Activated naive CD4-positive, alpha-beta T cell treated with anti-CD3 and anti-CD28 coated beads, Interleukin-2, amount 50 U/mL, for 16 hours (primary cell): ENCODE measurements at places on chromosomes 5 and 9.

DNA sequence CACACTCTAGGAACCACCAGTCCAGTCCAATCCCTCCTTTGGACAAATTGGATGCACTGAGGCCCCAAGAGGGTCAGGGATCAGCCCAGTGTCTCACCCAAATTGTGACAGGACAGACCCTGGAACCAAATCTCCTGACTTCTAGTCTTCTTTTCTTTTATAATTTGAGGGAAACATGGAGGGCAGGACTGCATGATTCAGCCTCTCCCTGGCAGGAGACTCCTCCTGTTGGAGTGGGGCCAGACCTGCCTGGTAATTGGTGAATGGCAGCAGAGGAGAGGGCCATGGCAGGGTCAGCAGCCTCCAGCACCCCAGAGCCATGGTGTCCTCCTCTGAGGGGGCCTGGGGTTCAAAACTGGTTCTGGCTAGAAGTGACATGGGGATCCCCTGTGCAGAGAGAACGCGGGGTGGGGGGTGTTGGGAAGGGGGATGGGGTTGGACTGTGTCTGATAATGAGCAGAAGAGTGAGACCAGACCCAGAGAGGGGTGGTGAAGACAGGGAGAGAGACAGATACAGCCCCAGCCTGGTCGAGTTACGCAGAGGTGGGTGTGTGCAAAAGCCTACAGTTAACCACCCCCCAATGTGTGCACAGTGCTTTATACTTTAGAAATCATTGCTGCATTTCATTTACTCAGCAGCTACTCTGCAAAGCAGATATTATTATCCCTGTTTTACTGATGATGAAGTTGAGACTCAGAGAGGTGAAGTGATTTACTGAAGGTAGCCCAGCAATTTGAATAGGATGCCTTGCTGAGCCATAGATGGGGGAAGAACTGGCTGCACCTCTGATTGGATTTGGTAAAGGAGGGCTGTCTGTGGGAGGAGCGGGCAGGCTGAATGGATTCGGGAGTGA, 3.8 kb upstream of the SYNPO start:
- DNase-seq = no peak

DNA sequence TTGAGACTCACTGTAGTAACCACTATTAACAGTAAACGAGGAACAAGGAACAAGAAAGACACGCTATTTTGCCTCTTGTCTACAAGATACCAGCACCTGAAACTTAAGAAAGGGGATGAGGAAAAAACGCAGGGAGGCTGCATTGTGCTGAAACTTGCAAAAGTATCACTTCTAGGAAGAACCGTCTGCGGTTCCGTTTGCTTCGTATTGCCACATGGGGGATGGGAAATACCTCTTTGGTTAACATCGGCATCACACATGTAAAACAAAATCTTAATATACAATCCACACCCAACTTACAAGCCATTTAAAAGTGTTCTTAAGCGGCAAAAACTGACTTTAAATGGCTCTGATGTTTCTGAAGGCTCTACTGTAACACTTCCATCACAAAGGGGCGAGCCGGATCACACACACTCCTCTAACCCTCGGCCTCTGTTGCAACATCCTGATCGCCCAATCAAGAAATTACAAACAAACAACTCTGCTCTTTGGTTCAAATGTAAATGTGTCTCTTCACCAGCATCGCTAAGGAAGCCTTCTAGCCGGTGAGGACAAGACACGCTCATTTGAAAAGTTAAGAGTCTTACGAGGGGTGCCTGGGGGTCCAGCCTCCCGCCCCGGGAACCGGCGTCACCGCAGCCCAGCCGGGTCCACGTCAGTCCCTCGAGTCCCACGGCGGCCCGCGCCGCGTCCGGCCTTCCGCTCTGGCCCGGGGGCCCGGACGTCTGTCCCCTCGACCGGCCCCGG, 621 bp downstream of the SEC16A start:
- no peak for DNase-seq

- no peak for DNase-seq
These were observed 69.2 kb upstream of the RPS23 start for GRCh38 chr5:82347201-82347865.

DNA sequence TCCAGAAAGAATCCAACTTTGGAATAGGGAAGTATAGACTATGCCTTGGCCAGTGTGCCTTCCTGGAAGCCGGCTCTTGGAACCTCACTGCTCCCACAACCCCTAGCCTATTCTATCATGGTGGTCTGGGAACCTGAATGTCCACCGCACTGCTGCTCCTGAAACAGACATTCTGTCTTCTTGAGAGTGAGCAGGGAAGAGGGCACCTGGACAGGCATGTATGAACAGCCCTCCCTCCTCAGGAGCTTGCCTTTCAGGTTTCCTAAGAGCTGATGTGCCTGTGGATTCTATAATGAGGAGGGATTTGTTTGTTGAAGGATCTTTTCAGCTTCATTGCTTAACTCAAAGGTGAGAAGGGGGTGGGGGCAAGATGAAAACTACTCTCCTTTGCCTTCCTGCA, 55.1 kb upstream of the XPA start:
- no peak for DNase-seq

GRCh38 chr5:162202285-162202880, 134.8 kb downstream of the GABRG2 start:
- no peak for DNase-seq

DNA sequence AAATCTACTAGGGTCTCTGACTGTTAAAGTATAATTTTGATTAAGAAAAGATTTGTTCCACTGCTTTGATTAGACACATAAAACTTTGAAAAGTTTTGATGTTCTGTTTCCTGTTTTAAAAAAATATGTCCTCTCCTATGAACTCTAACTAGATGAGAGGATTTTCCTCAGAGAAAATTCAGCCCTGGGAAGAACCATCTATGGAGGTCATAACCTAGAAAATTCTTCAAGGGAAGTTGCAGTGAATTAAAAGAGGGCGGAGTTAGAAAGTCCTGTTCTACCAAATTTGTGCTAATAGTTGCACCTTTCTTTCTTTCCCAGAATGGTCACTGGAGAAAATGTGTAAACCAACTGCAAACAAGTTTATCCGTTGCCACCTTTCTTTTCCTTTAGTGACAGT, 27.7 kb downstream of the PIK3R1 start:
- no peak for DNase-seq

- no peak for DNase-seq
These were observed 5.5 kb downstream of the SLC30A5 start for GRCh38 chr5:69099302-69099701.

GRCh38 chr5:172746725-172747124, 24.3 kb downstream of the DUSP1 start:
- DNase-seq = no peak

DNA sequence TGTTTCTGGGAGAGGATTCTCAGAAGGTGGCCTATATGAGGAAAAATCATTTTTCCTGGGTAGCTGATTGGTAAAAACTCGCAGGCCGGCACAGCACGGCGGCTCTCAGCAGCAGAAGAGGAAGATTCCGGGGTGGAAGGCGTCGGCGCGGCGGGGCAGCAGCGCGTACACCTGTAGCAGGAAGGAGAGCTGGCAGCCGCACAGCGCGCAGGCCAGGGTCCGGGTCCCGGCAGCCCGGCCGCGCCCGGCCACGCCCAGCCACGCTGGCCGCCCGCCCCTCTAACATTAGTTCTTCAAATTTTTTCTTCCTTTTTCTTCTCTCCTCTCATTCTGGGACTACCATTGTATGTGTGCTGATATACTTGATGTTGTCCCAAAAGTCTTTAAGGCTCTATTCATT, 24.8 kb upstream of the ZNF618 start:
- DNase-seq = no peak

DNA sequence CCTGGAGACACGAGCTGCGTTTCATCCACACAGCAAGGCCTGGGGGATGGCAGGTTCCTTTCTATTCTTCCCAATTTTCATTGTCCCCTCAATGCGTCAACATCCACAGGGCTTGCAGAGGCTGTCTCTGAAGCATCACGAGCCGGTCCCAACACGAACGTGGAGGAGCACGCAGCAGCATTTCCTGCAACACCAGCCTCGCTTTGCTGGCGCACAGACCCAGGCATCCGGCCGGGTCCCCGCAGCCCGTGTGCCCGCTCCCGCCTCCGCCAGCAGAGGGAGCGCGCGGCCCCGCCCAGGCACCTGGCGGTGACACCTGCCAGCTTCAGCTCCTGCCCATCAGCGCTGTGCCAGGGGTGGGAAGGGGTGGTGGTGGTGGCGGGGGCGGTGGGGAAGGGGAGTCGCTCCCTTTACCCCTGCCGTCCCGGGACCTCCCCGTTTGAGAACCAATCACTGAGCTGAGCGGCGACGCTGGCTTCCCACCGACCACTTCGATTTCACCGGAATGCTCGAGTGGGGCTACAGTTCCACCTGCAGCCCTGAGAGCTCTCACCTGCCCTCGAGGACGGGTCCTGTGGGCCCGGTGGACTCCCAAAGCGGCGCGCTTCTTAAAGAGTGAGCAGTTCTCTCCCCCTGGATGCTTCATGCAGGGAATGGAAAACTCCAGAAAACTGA, 464.5 kb downstream of the ICE1 start:
- peak; percentile 31 for DNase-seq

DNA sequence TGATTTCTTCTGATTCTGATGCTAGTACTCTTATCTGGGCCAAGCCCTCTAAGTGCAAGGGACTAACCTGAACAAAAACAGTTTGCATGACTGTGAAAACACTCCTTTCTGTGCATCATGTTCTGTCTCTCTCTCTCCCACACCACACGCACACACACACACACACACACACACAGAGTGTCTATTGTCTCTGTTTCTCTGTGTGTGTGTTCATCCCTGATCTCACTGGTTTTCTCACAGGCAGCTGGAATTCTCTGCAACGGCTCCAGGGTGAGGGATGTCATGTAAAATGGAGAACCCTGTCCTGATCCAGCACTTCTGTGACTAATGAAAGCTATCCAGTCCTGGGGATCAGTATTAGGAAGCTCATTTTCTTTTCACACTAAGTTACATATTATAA, 453.1 kb upstream of the RGMB start:
- DNase-seq = no peak

DNA sequence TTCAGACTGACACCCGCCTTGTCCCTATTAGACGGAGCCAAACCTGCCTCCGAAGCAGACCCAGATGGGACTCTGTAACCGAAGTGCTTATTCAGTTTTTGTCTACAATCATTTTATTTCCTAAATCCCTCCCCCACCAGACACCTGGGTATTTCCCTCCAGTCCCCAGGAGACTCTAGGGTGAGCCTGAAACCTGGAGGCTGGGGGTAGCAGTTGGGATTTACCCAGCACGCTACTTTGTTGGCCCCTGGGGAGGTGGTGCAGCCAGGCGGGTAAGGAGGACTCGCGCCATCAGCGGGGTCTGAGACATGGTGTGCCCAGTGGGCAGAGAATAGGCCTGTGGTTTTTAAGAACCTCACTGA, 1.3 kb upstream of the LHX2 start:
- DNase-seq = no peak

- no peak for DNase-seq
These were observed 23.8 kb downstream of the FGD3 start for GRCh38 chr9:92971121-92971520.

GRCh38 chr5:91978221-91978882, 595.2 kb upstream of the ARRDC3 start:
- DNase-seq = no peak

- DNase-seq = no peak
These were observed 67.4 kb upstream of the CCDC112 start for GRCh38 chr5:115363879-115364278.

DNA sequence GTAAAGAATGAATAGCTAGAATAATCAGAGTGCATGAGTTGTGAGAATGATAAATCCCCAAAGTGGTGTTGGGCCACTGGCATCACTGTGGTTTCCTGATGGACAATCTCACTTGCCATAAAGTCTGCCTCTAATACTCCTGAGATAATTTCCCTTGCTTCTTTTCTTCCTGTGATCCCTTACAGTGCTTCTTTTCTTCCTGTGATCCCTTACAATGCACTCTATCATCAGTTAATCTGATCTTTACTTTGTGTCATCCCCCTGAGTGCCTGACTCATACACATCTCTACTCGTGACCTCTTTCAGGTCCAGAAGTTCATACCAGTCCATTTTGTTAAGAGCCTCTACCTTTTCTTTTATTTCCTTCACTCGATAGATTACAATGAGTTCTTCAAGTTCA, 418.3 kb downstream of the HCN1 start:
- DNase-seq = no peak

GRCh38 chr9:123589361-123590239, 233.6 kb downstream of the CRB2 start:
- DNase-seq = no peak

DNA sequence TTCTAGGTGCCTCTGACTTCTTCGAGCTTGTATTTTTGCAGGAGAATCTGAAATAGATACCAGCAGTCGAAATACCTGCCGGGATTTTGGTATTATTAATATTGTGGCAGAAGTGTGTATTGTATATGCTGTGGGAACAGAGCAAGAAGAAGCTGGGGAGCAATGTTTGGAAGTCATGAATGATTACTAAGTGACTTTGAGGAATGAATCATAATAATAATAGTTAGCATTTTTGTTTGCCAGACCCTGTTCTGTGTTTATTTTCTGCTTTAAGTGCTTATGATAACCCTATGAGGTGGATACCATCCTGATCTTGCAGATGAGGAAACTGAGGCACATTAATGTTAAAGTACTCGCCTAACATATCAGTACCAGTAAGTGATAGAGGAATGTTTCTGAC, 32.4 kb downstream of the RAB24 start:
- DNase-seq = no peak

DNA sequence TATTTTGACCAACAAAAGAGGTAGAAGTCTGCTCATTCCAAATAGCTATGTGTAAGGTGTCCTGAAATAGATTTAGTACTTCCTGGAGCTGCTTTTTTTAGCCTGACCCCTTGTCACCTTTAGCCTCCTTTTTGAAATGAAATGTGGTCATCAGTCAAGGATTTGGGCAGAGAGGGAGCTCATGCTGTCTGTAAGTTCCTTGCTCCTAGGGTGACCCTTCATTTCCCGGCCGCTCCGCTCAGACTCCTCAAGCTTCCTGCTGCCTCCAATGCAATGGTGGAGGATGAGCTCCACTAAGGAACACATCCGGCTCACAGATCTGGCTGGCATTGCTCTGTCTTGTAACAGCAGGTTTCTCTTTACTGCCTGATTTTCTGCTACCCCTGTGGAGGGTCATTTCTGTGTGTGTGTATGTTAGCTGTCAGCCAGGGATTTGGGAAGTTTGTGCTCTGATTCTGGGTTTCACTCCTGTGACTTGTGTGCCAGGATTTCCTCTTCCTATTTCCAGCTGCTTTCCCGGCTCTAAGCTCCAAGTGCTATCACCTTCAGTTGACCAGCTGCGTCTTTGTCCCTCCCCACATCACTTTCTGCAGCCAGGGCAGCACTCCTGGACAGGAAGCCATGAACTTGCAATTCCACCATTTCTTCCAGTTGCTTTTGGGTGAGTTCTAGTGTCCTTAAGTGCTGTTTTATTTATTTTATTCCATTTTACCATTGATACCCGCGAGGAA, 265.9 kb downstream of the ICE1 start:
- DNase-seq = no peak

GRCh38 chr5:56011835-56012234, 17.1 kb upstream of the IL6ST start:
- peak; percentile 40 for DNase-seq

GRCh38 chr5:103918668-103919367, 356.2 kb upstream of the NUDT12 start:
- no peak for DNase-seq
